ENCODE measurements at places on chromosomes 7 and 10.

GRCh38 chr7:151429560-151430331 lies 10.2 kb downstream of the CRYGN start:
- no peak for DNase-seq

DNA sequence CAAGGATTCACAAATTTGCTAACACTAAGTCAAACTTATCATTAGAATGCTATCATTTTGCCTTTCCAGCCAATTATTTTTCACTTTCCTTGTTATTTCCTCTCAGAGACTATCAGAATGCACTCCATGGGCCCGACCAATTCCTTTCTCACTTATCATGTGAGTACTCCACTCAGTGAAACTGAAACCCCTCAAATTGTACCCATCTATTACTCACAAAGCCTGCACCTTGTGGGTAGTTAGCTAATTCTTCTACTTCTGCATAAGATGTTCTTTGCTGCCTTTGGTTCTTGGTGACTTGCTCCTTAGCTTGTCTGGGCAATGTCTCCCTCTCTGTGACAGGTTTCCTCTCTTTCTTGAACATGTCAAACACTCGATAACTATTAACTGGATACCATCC lies 35.2 kb upstream of the MBL2 start:
- no peak for DNase-seq

DNA sequence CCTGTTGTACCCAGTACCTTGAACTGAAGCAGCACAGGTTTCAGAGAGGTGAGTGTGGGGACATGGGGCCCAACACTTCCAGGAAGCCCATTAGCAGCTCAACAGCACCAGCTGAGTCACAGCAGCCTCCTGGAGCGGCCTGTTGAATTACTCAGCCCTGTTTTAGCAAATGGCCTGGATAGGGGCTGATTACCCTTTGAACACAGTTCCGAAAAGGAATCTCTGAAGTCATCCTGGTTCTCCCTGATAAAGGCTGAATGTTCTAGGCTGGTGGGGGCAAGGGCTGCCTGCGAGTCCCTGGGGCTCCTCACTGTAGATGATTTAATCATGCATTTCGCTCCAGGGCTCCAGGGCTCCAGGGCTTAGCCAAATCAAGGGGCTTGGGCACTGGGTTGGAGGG lies 287.5 kb downstream of the GRID1 start:
- no peak for DNase-seq

DNA sequence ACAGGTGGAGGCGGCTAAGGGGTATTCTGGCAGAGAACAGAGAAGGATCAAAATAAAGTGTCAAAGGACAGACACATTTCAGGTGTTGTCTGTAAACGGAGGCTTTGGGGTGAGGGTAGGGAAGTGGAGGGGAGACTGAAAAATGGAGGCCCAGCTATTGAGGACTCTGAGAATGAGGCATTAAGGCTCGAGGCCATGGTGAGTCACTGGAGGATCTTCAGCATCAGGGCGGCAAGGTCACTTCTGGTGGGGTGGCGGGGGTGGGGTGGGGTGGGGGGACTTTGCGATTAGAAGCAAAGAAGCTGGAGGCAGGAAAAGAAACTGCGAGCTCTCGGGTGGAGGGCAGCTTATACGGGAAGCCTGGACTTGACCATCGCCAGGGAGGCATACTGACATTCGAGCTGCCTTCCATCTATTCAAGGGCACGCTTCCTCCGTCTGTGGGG lies 58.4 kb upstream of the PCGF5 start:
- no peak for DNase-seq

GRCh38 chr10:61921143-61921542 lies 19.6 kb downstream of the ARID5B start:
- no peak for DNase-seq

- no peak for DNase-seq
Observed at GRCh38 chr7:11810043-11810625, 21.9 kb downstream of the THSD7A start.

DNA sequence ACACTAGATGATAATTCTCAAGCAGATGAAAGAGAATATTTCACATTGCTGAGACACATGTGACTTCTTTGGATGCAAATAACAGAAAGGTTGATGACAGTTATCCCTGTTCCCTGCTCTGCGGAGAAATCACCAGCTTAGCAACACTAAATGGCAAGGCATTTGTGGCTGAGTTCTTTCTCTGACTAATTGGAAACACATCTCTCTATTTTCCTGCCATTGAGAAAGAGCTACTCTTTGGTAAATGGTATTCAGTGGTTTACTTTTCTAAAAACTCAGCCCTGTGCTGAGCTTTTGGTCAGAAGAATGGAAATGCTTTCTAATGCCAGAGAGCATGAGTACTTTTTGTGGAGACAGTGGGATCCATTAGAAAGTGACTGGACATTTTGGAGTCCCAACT lies 771.4 kb downstream of the LRMDA start:
- no peak for DNase-seq

DNA sequence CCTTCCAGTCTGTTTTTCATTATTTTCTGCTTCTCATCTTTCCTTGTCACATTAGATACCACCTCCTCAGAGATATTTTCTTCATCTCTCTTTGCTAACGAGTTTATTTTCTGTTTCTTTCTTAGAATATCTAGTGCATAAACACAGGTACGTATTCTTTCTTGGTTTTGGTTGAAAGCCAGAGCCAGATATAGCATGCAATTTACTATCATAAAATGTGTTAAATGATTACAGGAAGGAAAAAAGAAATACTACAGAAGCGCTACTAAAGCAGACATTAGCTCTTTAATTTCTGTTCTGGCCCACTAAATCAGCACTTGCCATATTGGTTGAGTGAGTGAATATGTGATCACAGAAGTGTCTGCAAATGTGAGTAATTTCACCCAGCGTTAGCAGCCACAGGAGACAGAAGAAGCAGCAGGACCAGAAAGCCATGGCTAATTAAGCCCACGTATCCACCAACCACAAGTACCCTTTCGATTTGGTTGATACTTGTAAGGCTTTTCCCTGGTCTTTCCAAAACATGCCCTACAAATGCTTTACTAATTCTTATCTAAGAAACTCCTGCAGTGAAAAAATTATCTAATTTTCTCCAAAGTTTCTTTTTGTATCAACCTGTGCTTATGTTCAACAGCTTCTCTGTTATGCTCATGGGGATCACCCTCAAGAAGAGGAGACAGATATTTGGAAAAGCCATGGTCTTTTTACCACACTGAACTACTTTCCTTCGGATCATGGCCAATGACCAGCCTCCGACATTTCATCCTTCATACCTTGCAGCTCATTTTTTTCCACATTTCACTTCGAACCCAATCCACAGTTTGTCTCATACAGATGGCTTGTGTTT lies 23.1 kb upstream of the MACC1 start:
- DNase-seq: no peak

DNA sequence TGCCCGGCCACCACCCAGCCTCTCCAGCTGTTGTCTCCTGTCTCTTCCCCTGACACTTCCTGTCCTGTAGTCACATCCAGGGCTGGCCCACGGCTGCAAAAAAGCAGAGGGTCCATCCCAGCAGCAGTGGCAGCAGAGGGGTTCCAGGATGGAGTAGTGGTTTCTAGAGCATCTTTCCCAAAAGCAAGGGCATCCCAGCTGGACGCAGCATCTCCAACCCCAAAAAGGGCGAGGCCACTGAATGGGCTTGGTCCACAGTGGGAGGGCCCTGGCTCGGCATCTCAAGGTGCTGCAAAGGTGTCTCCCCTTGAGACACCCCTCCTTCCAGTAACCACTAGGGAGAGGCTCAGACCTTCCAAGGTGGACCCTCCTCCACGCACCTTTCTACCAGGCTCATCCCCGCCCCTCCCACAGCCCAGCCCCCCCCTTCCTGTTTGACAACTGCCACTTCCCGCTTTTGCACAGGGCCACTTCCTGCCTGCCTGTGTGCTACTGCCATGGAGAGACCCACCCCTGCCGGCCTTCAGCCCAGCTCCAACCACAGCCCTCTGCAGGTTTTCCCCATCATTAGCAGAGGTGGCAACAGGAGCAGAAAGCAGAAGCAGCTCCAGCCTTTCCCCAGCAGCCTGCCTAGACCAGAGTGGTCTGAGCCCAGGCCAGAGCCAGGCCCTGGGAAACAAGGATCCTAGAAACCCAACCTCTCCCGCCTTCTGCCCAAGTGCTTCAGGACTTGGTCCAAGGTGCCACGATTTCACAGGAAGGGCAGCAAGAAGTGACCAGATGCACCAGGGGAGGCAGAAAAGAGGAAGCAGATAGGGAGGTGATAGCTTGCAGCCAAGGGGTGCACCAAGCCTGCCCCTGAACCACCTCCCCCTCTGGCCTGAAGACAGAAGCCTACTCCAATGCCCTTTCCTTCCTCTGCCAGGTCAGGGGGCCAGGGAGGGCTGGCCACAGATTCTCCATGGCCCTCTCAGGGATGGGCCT lies 8.6 kb downstream of the CAMK2G start:
- DNase-seq: no peak

- DNase-seq: no peak
Observed at GRCh38 chr10:78408671-78409472, 375.2 kb downstream of the RPS24 start.

GRCh38 chr7:99072126-99072525 lies 71.8 kb downstream of the SMURF1 start:
- DNase-seq: no peak

DNA sequence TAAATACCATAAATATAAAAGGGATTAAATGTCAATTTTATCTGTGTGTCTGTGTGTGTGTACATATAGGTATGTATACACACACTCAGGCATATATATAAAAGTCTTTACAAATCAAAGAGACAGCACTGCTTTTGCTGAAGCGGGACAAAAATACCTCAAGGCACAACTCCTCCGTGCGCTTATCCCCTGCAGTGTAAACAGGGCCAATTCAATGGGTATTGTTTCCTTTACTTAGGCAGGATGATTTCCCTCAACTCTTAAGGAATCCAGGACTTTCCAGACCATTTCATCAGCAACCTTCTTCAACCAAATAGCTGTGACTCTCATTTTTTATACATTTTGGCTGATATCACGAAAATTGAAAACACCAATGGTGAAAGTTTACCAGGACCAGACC lies 227.7 kb downstream of the CRPPA start:
- no peak for DNase-seq

DNA sequence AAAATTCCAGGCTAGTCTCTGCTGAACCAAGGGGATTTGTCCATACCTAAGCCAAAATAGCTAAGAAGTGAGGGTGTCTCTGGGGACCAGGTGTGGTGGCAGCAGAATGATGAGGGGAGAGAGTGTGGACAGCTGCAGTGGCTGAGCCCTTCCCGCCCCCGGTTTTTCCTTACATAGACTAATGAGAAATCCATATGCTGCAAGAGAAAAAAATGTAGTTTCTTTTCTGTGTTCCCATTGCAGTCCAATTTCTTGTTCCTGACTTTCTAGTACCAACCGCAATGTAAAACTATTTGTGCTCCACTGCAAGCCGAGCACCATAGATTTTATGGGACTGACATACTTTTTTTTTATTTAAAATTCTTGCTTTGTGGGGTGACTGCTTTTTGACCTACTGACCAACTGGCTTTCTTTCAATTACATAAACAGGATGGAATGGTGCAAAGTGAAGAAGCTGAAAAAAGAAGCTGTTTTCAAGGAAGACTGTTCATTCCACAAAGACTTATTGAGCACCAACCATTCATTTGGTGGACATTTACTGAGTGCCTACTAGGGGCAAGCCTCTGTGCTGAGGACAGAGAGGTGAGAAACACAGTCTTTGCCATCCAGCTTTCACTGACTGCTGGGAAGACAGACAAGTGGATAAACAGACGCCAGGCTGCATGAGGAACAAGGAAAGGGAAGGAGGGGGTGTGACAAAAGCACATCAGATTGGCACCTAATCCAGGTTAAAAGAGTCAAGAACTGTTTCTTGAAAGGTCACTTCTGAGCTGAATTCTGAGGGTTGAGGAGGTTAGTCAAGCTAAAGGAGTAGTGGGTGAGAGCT lies 9.8 kb downstream of the CEP41 start:
- DNase-seq: peak; percentile 43

DNA sequence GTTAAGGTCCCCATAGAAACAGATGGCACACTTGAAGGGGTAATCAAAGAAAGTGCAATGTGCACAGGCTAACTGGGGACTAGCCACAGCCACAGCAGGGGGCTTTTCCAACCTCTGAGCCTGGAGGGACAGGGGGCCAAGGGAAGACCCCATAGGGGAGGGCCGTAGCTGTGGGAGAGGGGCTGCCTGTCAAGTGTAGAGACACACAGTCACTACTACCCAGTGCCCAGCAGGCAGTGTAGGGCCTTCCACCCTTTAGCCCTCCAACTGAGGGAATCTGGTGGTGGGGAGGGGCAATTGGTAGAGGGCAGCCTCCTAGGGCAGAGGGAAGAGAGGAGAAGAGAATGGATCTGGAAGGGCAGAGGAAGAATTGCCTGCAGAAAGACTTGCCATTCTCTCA lies 54.6 kb downstream of the CREB5 start:
- DNase-seq: no peak

GRCh38 chr7:8177109-8177933 lies 84.6 kb downstream of the ICA1 start:
- no peak for DNase-seq

DNA sequence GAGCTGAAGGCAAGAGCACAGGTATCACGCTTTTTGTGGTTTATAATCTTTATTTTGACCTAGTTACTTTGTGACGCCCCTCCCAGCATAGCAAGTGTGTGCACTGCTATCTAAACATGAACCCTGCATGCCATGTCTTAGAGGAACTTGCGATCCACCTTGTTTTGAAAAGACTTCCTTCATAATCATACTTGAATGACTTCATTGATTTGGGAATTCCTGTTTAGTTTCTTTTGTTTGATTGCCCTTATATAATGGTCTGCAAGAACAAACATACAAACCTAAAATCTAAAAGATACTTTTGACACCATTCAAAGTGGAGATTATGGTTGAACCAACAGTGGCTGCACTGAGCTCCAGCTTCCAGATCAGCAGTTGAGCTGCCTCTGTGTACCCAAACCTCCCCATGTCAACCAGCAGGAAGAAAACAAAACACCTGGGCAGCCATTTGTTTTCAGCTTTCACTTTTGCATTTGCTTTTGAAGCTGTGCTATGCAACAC lies 132.6 kb downstream of the CELF2 start:
- DNase-seq: no peak

GRCh38 chr7:139725858-139726484 lies 51.8 kb downstream of the HIPK2 start:
- no peak for DNase-seq

GRCh38 chr7:29290829-29291228 lies 96.3 kb downstream of the CHN2 start:
- no peak for DNase-seq

- DNase-seq: no peak
Observed at GRCh38 chr10:11682851-11683250, 59.3 kb upstream of the ECHDC3 start.

DNA sequence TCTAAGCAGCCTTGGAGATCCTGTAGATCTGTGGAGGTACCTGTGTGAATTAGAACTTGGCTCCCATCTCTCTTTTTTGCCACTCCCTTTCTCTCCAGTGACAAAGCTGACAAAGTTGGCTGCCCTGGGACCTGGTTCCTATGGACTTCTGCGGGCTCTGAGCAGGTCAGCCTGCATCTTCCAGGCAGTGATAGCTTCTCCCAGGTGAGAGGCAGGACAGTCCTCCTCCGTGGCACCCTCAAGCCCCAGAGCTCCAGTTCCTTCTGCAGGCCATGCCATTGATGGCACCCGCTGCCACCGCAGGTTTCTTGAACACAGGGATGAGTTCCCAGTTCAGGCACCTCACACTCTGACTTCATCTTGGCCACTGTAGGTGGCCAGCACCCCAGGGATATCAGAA lies 73.5 kb upstream of the GRB10 start:
- no peak for DNase-seq

Data from NCI-H2081 treated with DMSO at 0.1 percent for 48 hours (cell line).